ENCODE measurements at places on chromosomes 7 and 10.

GRCh38 chr7:97079300-97079699, 38.2 kb upstream of the SDHAF3 start:
- no peak for DNase-seq

DNA sequence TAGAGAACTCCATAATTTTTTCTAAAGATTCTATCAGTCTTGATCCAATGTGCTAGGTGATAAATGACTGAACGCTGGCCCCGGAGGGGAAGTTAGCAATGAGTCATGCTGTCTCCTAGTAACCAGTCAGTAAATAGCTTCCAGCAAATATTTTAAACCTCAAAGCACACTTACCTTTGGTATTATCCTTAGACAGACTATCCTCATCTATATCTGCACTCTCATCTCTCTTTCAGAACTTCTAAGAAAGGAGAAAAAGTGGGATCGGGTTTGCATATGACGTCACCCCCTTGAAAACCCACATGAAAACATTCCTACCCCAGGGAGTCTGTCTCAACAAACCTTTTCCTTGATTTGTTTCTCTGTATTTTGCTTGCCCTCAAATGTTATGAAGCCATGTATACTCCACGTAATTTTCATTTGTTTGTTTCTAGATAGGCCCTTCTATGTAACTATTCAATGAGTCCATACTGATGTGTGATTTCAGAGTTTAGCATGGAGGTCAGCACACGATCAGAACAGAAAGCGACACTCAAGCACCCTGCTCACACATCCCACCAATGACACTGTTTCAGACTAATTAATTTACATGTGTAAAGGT, 174.9 kb upstream of the NRP1 start:
- DNase-seq: peak; percentile 72

- DNase-seq: peak; percentile 24
These were observed 1071.5 kb upstream of the C7orf33 start for GRCh38 chr7:147519062-147519461.

DNA sequence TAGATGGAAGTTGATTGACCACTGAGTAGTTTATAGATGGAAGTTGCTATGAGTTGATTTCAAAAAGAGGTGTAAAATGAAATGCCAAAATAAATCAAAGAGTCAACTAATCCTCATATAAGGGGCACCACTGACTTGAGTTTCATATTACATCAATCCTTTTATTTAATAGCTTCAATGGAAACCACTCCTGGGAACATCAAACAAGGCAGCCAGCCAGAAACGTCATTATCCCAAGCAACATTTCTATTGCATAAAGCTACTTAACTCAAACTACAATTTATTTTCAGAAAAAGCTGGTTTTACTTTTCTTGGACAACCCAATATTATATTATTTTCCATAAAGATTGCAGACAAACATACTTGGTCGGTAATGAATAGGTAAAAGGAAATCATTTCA, 162.1 kb downstream of the TSPAN12 start:
- DNase-seq: no peak

DNA sequence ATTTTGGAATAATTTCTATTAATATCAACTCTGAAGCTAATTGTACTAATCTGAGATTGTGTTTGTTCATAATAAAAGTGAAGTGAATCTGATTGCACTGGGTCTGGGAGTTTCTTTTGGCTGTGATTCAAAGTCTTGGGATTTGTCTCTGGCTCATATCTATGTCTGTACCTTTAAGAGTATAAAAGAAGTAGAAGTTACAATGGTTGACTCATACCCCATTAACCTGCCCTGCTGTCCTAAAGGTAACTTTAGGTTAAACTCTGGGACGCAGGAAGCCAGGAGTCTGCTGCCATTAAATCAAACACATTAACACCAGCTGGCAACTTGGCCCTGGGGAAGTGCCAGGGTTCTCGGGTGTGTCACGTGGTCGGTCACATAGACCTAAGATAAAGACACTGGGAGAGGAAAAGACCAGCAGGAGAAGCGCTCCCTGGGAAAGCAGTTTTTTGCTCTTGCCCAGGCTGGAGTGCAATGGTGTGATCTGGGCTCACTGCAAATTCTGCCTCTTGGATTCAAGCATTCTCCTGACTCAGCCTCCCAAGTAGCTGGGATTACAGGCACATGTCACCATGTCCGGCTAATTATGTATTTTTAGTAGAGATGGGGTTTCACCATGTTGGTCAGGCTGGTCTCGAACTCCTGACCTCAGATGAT, 17.8 kb downstream of the SCD start:
- peak; percentile 43 for DNase-seq

GRCh38 chr7:92110857-92111256, 23.4 kb downstream of the CYP51A1 start:
- DNase-seq: no peak

DNA sequence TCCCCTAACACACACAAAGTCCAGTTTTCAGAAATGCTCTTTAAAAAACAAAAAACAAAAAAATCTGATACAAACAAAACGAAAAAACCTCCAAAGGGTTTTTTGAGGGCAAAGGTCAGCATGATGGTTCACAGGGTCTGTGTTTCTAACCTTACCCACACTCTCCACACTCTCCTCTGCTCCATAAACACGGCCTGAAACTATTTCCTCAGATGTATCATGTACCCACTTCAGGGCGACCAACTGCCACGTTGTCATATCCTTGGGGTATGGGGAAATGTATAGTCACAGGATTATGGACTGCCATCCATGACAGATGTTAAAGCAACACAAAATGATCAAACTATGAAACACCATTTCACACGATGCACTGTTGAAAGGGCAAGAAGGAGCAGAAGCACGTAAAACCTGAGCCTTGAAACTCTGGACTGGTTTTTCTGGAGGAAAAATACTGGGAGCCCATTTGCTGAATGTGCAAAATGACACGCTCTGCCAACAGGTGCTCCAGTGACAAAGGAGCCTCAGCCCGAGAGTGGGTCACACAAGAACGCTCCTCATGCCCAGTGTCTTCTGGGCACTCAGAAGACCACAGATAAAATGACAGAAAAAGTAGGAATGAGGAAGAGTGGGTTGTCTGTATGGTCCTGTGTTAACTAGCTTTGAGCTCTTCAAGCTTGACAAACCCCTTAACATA, 15.8 kb downstream of the NAPEPLD start:
- DNase-seq: no peak

DNA sequence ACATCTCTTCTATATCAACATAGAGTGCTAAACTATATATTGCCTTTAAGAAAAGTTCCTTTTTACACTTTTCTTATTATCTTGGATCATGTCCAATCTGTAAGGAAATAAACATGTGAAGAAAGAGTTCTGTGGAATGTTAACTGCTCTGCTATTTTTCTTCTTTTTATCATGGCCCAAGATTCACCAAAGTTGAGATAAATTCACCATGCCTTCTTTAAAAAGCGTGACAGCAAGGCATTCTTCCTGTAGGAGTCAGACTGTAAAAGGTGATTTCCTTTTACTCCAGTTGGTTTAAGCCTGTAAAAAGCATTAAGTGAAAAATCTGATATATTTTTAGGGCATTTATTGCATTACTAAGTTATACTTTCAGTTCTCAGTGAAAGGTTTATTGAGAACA, 165.7 kb upstream of the FZD1 start:
- DNase-seq: no peak

DNA sequence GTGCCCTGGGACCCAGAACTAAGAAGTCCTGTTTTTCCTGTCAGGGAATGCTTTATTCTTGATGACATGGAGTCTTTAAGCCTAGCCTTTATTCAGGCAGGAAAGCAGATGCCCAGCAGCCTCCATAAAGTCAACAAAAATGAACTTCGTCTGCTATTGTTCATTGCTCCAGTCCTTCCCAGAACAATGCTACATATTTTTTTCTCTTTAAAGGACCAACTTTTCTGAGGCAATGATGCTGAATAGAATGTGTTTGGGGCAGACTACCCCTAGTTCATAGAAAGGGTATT, 47.6 kb upstream of the PDCD4 start:
- DNase-seq: no peak
